ENCODE measurements at places on chromosomes 5 and 9.

- DNase-seq = no peak
Observed at GRCh38 chr9:114343471-114344187, 14.0 kb downstream of the ORM2 start.

GRCh38 chr9:115144706-115145105 lies 26.7 kb upstream of the TNC start:
- DNase-seq = no peak

DNA sequence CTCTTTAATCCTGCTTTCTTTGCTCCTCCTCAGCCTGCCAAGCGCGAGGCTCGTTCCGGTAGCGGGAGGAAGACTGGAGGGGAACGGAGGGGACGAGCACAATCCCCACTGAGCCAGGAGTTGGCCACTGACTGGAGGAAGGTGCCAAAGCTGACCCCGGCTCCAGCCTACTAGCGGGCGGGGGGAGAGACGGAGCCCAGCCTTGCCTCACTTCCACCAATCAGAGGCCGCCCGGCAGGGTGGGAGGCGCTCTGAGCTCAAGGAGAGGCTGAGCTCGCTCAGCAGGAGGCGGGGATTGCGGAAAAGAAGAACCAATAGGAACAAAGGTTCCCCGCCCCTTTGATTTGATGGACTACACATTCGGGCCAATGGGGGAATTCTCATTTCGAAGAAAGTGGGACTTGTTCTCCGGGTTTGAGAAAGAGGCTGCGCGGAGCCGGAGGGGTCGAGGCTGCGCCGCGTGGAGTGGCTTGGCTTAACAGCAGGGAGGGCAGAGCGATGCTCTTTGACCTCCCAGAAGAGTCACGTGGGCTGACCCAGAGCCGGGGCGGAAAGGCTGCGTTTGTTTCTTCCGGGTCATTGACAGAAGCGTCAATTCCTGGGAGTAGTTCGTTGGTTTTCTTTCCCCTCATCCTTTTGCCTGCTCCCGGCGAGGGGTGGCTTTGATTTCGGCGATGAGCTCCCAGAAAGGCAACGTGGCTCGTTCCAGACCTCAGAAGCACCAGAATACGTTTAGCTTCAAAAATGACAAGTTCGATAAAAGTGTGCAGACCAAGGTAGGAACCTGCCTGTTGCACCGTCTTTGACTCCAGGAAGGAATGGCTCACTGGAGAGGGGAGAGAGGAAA lies at the start of the genes ABHD17B and C9orf85:
Gene ABHD17B, minus strand, starts transcription at position 133 of the 847 bp plus-strand sequence. CDS start 36,113 bp downstream, outside the sequence.
Gene C9orf85, plus strand, starts transcription at position 579 of the 847 bp plus-strand sequence. Its CDS starts 96 bp downstream, at position 675.
- DNase-seq = peak; percentile 92

DNA sequence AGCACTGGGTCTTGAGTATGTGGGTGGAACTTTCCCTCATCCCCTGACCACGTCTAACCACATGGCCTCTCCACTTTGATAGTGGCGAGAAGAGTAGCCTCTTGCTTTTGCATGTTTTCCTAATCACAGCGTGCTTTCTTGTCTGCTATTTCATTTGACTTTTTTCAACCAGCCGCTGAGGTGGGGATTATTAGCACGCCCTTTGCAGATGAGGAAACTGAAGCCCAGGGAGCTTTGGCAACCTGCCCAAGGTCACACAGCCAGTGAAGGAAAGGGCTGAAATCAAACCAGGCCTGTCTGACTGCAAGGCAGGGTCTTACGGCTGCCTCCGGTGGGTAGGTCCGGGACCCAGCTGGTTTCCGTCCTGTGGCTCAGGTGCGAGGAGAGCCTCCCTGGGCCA lies 106.5 kb upstream of the MSX2 start:
- DNase-seq = no peak

Data from T-helper 9 cell (primary cell).